ENCODE measurements at places on chromosomes 12 and 14.
A peak's percentile ranks its signal among the peaks of the same experiment; 100 is the strongest.

DNA sequence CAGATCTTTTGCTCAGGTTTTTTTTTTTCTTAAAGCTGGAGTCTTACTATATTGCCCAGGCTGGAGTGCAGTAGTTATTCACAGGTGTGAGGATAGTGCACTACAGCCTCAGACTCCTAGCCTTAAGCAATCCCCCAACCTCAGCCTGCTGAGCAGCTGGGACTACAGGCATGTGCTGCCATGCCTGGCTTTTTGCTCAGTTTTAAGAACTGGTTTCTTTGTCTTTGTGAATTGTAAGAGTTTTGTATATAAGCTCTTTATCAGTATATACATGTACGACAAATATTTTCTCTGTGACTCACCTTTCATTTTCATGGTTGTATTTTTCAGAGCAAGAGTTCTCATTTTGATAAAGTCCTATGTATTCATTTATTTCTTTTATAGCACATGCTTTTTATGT lies 33.3 kb upstream of the C2CD5 start:
- DNase-seq: no peak

DNA sequence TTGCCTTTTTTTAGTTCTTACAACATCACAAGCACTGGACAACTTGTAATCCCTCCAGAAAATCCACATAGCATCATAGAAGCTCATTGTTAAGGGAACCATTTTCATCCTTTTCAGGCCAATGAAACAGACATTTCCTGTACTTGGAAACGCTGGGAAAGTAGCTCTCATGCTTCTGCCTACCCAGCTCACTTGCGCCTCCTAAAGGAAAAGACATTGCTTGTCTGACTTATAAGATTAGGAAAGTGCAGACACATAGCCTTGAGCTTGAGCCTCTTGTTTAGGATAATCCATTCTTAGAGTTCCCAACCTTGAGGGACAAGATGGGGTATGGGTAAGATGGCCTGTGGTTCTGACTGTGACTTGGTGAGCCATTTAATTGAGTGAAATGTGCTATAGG lies 589.5 kb downstream of the NOVA1 start:
- DNase-seq: no peak

- no peak for DNase-seq
Observed at GRCh38 chr12:129561304-129561703, 342.5 kb downstream of the TMEM132D start.

GRCh38 chr12:32273712-32274111 lies 125.6 kb upstream of the FGD4 start:
- DNase-seq: peak; percentile 13

GRCh38 chr12:68515793-68516192 lies 94.9 kb upstream of the RAP1B start:
- no peak for DNase-seq

DNA sequence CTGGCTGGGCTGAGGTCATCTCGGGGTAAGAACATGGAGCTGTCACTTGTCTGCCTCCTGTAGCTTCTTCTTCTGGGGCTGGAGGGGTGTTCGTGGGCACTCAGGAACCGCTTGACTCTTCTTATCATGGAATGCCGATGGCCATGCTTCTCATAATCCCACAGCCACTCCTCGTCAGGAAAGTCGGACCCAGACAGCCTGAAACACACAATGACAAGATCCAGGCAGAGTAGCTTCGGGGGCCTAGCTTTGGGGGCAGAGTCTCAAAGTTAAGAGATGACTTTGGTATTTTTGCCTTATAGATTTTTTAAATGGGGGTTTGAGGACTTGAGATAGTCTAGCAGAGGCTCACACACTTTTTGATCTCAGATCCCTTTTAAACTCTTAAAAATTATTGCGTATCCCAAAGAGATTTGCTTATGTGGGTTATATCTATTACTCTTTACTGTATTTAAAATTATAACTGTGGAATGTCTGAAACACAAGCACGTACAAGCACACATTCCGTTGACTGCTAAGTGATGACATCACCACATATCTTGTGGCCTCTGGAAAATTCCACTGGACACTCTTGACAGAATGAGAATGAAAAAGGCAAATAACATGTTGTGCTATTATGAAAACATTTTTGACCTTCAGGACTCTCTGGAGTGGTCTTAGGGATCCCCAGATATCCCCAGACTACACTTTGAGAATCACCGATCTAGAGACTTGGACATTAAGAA lies 43.3 kb downstream of the BEST3 start:
- DNase-seq: no peak

DNA sequence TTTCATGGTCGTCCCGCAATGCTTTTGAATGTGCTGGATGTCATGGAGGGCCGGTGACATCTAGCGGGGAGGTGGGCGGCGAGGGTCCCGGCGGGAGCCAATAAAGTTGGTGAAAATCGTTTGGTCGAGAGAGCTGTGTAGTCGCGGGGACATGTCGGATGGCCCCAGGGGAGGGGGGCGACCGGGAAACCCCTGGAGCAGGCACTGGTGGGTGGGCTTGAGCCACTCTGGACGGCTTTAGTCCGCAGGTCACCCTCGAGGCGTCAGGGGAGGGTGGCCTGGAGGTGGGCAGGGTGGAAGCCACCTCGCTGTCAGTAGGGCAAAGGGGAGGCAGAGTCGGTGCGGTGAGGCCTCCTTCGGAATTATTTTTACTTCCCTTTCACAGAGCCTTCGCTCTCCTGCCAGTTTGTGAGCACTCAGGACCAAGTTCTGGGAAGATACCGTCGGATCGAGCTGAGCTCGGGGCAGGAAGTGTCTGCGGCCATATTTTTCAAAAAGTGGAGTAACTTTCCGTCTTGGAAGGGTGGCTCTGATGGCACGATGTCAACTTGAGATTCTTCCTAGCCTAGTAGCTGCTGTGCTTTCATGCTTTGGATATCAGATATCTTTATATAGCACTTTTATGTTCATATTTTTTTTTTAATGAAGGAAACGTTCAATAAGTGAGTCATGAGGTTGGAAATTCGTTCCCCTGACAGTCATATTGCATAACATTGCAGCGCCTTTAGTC lies 28.2 kb downstream of the WBP11 start:
- no peak for DNase-seq

DNA sequence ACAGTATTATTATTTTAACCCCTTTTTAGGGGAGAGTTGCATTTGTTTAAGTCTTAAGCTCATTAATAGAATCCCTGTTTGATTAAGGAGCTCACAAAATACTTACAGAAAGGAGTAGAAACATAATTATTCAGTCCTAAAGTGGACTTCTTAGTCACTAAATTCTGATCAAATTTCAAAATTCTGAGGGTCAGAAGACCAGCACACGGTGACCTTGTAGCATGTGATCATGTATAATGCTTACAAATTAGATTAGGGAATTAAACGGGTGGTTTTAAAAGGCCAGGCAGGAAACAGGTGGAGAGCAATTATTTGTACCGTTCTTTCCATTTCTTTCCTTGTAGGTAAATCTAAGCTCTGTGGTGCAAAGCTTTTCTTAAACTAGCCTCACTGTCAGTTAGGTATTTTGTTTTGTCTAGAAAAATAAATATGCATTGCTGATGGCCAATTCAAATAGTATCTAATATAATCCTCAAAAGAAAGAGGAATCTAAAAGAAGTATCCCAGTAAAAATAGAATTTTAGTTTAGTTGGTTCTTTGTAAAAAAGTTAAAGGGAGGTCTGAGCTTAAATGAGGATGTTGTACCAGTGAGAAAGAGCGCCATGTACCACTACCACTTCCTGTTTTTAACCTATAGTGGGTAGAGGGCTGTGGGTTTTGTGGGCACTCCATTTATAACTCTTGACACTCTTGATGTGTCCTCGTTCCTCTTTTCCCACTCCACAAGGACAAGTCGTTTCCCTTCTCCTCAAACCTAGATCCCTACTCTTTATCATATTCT lies 51.1 kb downstream of the SLC38A1 start:
- peak; percentile 17 for DNase-seq

Data from stimulated activated CD4-positive, alpha-beta T cell treated with anti-CD3 and anti-CD28 coated beads, Interleukin-15, amount 100 ng/mL, for 1 hour (primary cell).